Psoas muscle (tissue), 8 donors: ENCODE measurements at places on chromosomes 3 and 15.

DNA sequence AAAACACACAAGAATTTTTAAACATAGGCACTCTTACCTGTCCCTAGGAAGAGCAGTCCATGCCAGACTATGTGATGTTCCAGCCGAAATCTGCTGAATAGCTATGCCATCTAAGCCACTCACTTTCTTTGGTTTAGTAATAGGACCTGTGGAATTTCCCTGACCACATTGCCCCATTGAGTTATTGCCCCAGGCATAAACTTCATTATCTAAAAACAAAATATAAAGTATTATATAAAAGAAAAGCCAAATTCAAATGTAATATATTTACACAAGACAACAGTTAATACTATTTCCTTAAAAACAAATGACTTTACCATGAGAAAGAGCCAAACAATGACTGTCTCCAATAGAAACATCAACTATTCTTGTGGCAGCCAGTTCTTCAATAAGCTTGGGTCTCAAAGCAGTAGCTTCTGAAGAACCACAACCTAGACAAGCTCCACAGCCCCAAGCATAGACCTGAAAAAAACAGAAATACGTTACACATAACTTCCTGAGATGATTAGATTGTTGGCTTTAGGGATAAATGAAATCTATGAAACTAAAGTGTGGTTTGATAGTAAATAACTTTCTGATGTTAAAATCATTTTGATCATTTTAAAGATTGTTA, 84.3 kb downstream of the HERC1 start:
- no peak overlapping the region for H3K4me3 ChIP-seq
- no peak for DNase-seq
- peaks cover under 1% of the 10 kb centered on the region for H3K36me3 ChIP-seq
- H3K27me3 ChIP-seq = no peaks in the 10 kb centered on the region
- H3K4me1 ChIP-seq = no peaks in the 10 kb centered on the region
- H3K27ac ChIP-seq = no peak overlapping the region

GRCh38 chr3:194758716-194759115, 73.0 kb downstream of the FAM43A start:
- peaks cover 15% of the 10 kb centered on the region for H3K4me1 ChIP-seq
- no peaks in the 10 kb centered on the region for H3K36me3 ChIP-seq
- no peak overlapping the region for H3K27ac ChIP-seq
- no peaks in the 10 kb centered on the region for H3K27me3 ChIP-seq

GRCh38 chr3:67118635-67119034, 120.5 kb downstream of the KBTBD8 start:
- H3K4me3 ChIP-seq = no peak overlapping the region
- no peak for DNase-seq
- no peak overlapping the region for H3K27ac ChIP-seq
- H3K4me1 ChIP-seq = no peaks in the 10 kb centered on the region
- no peaks in the 10 kb centered on the region for H3K27me3 ChIP-seq

GRCh38 chr3:13637311-13637891, 88.5 kb downstream of the FBLN2 start:
- H3K27me3 ChIP-seq = no peaks in the 10 kb centered on the region
- no peak overlapping the region for H3K27ac ChIP-seq
- no peaks in the 10 kb centered on the region for H3K4me1 ChIP-seq

GRCh38 chr3:197168063-197168462, 130.3 kb downstream of the DLG1 start:
- no peak overlapping the region for H3K4me3 ChIP-seq
- no peaks in the 10 kb centered on the region for H3K4me1 ChIP-seq
- H3K27me3 ChIP-seq = no peaks in the 10 kb centered on the region
- no peak for DNase-seq
- H3K36me3 ChIP-seq = no peaks in the 10 kb centered on the region
- no peak overlapping the region for H3K27ac ChIP-seq

DNA sequence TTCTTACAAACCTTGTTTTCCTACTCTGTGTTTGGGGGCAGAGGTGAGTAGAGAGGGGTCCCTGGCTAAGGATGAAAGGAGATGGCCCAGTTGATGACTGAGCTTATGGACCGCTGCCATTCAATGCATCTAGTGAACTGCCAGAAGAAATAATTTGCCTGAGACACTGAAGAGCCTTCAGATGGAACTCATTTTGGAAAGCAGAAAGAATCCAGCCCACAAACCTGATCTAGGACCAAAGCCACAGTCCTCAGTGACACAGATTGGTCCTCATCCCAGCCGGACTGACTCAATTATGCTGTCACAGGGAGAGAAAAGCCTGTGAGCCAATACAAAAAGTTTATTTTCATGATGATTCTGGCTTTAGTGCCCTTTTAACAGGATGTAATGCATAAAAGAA, 82.7 kb downstream of the CD47 start:
- H3K4me1 ChIP-seq = peaks cover 8% of the 10 kb centered on the region
- H3K27ac ChIP-seq = no peak overlapping the region
- no peak for DNase-seq

DNA sequence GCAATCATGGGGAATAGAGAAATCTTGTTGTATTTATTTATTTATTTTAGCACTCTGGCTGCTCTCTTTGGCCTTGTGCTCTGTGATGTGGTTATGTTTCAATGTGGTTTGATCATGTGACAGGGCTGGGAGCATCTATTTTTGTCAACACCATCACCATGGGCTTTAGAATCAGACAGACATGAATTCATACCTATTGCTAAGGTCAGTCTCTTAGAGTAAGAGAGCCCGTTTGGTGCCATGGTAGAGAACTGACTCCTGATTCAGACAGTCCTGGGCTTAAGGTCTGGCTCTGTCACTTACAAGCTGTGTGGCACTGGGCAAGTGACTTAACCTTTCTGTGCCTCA, 157.0 kb downstream of the RYR3 start:
- no peaks in the 10 kb centered on the region for H3K36me3 ChIP-seq
- peak overlapping the region; percentile 81 for H3K27ac ChIP-seq
- DNase-seq = no peak
- H3K4me3 ChIP-seq = no peak overlapping the region

- no peaks in the 10 kb centered on the region for H3K36me3 ChIP-seq
- peak; percentile 48 for DNase-seq
- no peak overlapping the region for H3K27ac ChIP-seq
- no peaks in the 10 kb centered on the region for H3K27me3 ChIP-seq
- no peaks in the 10 kb centered on the region for H3K4me1 ChIP-seq
- no peak overlapping the region for H3K4me3 ChIP-seq
Measured at GRCh38 chr15:61364871-61365270, 135.8 kb upstream of the RORA start.

DNA sequence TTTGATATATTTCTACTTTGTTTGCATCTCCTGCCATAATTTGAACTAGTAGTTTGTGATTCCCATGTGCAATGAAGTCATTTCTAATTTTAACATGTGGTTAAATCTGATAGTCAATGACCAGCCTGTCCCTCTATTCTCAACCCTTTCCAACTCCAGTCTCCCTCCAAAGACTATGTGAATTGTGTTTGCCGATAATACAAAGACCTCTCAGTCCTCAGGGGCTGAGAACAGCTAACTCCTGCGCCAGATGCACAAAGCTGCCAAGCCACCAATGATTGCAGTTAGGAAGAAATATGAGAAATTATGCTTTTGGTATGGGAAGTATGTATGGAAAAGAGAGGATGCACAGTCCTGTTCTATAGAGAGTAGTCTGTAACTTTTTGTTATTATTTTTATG, 54.0 kb downstream of the KCNH8 start:
- no peak overlapping the region for H3K27ac ChIP-seq
- H3K4me3 ChIP-seq = no peak overlapping the region
- H3K27me3 ChIP-seq = no peaks in the 10 kb centered on the region
- no peaks in the 10 kb centered on the region for H3K36me3 ChIP-seq

DNA sequence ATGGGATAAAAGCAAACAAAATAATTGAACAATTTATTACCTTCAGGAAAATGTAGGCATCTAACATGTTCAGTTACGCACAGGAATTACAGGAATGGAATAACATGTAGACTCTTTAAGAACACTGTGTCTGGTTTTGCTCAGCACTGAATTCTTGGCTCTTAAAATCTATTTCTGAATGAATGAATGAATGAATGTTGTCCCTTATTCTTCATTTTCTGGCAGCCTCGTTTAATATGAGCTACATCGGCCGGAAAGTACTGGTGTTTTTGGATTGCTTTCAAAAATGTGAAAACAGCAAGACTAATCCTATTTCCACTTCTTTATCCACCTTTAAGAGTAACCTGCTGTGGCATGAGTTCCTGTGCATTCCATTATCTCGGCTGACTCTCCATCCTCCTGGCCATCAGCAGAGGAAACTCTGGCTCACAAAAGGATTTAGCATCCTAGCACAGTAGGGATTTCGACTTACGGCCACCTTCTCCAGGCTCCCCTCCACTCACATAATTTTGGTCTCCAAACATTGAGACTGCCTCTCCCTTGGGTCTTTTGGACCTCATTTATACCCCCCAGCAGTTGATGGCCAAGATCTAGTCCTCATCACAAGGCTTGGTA, 145.3 kb downstream of the FOXP1 start:
- no peaks in the 10 kb centered on the region for H3K4me1 ChIP-seq
- H3K4me3 ChIP-seq = no peak overlapping the region
- no peaks in the 10 kb centered on the region for H3K27me3 ChIP-seq
- H3K27ac ChIP-seq = no peak overlapping the region
- no peaks in the 10 kb centered on the region for H3K36me3 ChIP-seq

DNA sequence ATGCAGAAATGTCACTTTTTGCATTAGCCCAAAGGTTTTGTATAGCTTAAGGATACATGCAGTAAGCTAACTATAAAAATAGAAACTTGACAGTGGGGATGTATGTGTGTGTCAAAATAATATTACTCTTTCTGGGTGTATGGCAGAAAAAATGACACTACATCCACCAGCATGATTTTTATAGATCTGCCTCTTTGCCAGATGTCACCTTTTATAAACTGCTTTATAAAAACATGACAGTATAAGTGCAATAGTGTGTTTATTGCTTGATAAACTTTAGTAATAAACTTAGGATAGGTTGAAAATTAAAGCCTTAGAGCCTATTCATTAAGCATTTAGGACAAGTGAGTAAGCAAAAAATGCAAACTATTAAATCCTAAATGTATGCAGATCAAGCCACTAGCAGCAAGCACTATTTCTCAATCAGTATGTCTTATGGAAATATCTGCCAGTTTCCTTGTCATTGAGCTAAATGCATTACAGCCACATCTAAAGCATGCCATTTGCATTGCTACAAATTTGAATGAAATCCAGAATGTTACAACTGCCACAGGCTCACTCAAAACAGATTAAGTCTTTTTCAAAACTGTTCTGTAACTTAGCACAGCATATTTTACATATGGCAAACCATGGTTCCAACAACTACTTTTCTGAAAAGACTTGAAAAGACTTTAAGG, 935.0 kb downstream of the FHIT start:
- DNase-seq = no peak
- no peaks in the 10 kb centered on the region for H3K4me1 ChIP-seq
- H3K36me3 ChIP-seq = no peaks in the 10 kb centered on the region
